ENCODE measurements at places on chromosomes 7 and 10.

- DNase-seq: no peak
Measured at GRCh38 chr7:106603346-106603745, 57.6 kb downstream of the CCDC71L start.

- DNase-seq: no peak
Measured at GRCh38 chr10:18658271-18659124, 733 bp upstream of the ARL5B start.

DNA sequence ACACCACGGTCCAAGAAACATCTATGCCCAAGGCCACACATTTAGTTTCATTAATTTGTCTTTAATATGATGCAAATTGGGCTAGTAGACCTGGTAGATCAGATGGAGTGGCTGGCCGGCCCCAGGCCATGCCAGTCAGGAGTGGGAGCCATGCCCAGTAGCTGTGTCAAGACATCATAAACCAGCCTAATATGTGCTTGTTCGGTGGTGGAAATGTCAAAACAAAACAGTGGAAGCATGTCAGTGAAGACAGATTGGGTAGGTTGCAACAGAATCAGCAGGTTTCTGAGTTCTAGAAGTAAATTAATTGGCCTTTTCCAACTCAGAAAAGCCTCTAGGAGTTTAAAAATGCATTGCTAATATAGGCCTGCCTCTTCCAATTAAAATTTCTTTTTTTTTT is 124.7 kb downstream of the NRP1 start:
- DNase-seq: no peak

DNA sequence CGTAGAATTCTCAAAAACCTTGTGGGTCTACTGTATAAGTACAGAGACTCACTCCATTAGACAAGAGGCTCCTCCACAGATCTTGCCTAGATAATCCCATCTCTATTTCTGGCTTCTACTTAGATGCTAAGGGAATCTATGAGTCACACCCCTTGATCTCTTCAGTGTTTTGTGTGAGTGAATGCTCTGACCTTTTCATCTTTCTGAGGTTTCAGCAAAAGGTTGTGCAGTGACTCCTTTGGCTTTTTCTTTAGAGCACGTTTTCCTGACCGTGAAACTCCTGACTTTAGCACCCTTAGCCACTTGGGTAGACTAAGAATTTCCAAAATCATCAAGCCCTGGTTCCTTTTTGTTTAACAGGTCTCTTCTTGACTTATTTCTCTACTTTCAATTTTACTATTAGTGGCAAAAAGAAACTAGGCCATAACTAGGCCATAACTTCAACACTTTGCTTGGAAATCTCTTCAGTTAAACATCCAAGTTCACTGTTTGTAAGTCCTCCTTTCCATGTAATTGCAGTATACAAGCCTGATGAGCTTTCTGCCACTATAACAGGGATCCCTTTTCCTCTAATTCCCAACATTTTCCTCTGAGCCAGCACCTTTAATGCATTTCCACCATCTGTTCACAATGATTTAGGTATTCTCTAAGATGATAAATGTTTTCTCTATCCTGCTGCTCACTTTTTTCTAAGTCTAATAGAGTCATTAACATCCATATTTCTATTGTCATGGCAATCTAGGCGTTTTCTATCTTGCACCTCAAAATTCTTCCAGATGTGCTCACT is 19.4 kb downstream of the COPG2 start:
- DNase-seq: peak; percentile 68

GRCh38 chr10:5064656-5065055 is 29.6 kb upstream of the AKR1C3 start:
- DNase-seq: no peak

- no peak for DNase-seq
Measured at GRCh38 chr7:99124236-99124635, 19.7 kb downstream of the SMURF1 start.

GRCh38 chr7:26624839-26625238 is 239.6 kb downstream of the SKAP2 start:
- no peak for DNase-seq

DNA sequence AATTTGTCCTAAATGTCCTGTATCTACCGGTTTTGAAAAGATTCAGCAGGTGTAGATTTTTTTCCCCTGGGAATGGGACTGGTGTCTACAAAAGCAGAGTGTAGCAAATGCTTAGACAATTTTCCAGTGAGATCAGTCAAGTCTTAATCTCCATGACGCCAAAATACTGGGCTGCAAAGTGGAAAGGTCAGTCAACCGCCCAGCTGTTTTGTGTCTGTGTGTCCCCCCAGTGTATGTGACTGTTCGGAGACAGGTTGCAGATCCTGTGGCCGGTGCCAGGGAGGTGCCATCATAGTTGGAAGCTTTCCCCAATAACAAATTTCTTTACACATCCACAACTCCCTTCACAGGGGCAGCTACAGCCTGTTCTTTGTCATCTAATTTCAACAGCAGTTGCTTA is 263.8 kb downstream of the ARHGAP12 start:
- no peak for DNase-seq

DNA sequence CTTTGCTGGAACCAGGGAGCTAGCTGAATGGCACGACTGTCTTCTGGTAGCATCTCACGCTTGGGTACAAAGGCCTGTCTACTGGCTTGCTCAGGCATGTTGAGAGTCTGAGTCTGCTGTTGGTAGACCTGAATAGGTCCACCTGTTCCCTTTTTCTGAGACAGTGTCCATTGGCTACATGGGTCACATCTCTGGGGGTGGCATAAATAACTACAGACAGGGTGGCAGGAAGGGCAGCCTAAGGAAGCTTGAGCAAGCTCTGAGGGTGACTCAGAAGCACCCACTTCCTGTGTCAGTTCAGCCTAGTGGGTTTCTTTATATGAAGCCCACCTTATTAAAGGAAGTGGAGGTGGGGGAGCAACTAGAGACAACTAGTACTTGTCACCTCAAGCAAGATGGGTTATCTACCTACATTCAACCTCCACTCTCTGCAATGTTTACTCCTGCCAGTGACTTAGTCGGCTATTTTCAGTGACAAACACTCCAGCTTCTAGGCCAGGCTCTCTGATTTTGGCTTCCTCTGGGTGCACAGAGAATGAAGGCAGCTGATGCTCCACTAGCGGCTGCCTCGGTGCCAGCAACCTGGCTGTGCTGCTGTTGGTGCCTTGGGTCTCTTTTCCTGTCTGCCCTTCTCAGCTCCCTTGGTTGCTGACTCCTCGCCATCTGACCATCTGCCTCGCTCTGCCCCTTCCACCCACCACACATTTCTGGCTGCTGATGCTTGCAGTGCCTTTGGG is 5.7 kb upstream of the ZYX start:
- no peak for DNase-seq

DNA sequence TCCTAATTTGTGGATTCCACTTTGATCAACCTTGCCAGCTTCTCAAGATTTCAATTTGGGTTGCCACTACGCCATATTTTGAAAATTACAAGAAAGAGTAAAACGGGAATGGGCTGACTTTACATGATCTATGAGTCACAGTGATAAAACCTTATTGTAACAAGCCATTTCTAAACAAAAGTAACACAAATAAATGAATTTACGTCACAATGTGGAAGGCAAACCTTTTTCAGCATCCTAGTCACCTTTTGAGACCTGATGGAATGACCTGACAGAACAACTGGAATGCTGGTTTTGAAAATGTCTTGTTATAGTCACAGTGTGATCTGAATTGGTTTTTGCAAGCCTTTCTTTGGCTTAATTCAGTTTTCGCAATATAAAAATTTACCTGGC is 85.9 kb downstream of the CDK6 start:
- DNase-seq: no peak

DNA sequence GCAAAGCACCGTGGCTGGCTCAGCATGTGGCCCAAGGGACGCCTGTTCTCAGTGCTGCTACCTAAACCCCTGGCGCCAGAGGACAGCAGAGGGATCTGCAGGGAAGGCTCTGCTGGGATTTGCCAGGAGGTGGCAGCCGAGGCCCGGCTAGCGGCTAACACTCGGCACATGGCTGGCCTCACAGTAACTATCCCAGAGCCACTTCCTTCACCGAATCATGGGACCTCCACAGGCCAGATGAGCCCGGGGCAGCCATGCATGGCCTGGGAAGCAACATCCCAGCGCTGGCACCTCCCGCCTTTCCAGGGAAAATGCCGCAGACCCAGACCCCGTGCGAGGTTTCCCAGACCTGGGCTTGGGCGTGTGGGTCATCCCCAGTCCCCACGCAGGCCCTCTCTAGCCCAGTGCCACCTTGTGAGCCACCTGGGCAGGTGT is 36.4 kb downstream of the DPYSL4 start:
- peak; percentile 36 for DNase-seq

GRCh38 chr7:130273081-130273932 is 6.6 kb downstream of the CPA2 start:
- DNase-seq: no peak

DNA sequence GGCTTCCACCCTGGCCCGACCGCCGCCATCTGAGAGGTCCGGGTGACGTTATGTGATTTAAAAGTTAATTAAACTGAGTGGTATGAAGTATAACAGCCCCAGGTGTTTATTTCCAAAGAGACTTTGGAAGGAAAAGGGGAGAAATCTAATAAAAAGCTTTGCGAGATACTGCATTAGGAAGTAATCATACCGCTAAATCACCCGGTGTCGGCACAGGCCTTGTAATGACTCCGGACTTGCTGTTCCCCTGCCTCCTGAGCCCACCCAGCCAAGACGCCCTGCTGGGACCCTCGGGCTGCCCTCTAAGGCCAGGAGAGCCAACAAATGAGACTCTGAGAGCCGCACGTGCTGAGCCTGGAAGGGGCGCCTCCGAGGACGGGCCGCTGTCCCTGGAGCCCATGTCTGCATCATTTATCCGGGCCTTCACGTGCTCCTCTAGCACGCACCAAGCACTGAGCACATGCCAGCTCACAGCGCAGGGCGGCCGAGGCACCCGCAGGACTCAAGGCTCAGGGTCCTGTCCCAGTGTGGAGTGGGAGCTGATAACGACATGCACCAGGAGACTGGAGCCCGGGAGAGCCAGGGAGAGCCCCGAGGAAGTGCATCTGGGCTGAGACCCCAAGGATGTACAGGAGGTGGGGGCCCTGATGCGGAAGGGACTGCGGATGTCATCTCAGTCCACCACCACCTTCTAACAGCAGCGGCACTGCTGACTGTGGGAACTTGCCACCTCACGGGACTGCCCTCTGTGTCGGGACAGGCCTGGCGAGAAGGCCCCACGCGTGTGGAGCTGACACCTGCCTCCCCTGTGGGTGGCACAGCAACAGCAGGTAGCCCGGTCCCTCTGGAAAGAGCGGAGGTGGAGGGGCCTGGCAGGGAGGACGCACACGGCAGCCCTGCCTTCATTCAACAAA is 182.7 kb downstream of the ELFN1 start:
- DNase-seq: no peak

DNA sequence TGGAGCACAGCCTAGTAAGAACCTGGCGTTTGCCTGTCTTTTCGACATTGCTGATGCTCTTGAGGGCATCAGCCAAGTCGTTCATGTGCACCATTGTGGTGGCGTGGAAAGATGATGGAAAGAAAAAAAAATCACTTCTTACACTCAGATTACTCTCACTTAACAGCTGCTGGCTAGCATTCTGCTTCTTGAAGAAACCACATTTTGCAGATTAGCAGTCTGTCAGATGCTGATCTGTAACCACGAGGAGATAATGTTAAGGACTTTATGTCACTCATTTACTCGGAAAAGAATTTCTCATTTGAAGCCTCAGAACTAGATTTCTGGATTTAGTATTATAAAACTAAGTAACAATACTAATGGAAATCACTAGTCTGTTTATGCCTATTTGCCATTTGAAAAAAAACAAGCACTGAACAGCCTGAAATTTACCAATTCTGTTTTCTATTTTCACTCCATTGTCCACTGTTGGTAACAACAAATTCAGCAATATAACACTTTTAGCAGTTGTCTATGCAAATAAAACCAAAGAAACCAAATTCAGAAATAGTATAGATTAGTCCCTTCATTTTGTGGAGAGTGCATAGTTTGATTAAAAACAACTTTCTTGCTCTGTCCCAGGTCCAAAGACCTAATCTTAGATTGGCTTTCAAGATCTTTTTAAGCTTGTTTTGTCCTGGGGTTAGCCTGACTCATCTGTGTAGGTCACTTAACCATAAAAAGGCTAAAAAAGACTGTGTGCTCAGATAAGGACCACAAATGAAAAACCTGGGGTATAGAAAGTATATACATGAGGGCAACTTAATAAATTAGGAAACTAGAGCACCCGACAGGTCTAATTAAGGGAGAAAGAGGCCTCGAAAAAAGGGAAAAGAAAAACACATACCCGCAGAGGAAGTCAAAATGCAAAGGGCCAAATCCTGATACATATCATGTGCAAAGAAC is 67.5 kb downstream of the NT5C2 start:
- no peak for DNase-seq

DNA sequence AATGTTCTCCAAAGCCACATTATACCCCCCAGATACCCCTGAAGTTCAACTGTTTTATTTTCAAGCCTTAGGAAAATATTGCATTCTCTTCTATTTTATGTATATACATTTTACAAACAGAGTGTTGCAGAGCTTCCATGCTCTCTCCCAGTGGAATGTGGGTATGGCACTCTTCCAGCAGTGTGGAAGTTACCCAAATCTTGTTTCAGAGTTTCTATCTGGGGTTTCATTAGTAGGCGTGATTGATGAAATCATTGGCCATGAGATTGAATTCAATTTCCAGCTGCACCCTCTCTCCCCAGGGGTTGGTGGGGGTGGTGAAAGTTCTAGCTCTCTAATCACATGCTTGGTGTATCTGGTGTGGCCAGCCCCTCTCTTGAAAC is 350.4 kb downstream of the RPS24 start:
- no peak for DNase-seq

DNA sequence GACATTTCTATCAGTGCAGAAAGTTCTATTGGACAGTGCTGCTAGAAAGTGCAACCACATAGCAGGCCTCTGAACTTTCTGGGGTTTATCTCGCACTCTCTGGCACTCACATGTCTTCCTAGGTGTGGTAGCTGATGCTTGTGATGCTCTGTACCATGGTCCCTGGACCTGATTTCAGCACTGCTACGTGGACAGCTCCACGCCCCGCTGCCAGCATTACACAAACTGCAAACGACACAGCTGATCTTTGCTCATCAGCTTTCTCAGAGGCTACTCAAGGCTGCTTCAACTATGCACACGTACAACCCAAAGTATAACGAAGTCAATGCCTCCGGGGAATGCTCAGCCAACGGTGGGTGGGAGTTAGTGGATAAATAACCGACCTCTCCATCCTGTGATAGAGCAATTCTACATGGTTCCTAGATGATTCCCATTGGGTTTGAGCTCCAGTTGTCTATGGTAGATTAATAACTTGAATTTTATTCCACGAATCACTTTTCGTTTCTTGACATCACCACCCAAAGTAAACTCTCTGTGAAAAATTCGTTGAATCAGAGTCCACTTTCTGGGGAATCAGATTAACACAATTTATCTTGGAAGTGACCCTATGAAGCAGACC is 302.5 kb downstream of the ACTR3B start:
- DNase-seq: no peak

DNA sequence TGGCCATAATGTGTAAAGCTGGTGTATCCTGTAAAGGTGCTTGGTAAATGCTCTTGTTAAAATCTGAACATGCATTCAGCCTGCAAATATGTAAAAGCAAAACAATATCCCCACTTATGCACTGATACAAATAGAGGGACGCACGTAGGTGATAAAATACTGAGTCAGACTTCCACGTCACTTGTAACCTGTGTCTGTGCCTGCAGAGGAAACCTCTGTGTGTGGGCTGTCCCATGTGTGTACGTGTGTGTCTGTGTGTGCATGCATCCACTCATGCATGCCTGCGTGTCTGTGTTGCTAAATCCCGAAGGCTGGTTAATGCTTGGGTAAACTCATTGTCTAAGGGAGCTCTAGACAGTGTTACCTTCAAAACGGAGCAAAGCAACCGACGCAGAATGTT is 68.9 kb downstream of the KLF6 start:
- no peak for DNase-seq

Data from HCT116 (cell line).